ENCODE measurements at places on chromosomes 5 and 9.

DNA sequence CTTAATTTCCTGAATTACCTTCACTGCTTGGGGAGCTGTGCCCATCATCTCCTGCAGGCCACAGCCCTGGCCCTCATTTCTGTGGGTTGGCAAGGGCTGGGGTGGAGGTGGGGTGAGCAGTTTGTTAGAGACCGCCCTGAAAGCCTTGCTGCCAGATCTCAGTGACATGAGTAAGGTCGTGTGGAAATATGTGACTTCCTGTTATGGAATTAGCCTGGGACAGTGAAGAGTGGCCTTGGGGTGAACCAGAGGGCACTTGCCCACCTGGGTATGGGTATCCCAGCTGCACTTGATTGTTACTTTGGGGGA, 2.5 kb upstream of the HNRNPAB start:
- DNase-seq, result no peak

- DNase-seq, result no peak
Measured at GRCh38 chr5:169333518-169333917, 32.6 kb upstream of the SLIT3 start.

DNA sequence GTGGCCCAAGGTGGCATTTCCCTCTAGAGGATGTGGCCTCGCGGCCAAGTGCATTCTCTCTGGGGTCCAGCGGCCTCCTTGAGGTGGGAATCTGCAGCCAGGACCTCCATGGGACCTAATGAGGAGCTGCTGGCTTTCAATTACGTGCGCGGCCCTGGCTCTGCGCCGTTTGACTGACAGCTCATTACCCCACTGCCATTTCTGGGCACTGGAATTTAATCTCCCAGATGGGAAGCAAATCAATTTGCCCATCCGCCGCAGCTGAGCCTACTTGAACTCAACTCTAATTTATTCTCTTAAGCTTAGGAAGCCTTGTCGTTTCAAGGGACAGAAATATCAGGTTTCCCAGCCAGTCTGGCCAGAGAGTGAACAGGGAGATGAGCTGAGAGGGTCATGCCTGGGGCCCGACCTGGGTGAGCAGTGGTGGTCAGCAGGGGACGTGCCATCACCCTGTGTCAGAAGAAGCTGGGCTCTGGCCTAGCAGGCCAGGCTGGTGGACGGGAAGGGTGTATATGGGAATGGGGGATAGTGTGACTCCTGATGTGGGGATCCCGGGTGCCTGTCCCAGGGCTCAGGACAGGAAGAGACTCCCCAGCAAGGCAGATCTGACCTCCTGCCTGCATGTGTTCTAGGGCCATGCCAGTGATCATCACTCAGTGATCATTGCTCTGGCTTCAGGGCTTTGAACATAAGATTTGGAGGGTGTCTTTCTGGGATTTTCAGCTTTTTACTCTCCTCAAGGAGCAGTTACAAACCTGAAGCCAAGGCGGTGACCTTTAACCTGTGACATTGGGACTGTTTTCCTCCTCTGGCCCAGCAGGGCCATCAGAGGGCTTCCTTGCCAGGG, 69.7 kb downstream of the MACROH2A1 start:
- no peak for DNase-seq

DNA sequence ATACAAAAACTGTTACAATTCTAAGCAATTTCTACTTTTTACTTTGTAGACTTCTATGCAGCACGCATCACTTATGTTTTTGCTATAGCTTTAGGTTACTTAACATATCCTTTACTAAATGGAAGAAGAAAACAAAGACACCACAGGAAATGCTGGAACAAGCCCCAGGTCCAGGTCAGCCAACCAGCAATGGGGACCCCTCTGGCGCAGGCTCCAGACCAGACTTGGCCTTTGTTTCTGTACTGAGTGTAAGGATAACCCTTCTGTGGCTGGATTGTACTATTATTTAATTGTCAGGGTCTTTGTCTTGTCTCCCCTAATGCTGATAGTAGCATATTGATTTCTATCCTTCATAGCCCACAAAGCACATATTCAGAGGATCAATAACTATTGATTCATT, 4.2 kb downstream of the SEMA4D start:
- DNase-seq, result no peak

DNA sequence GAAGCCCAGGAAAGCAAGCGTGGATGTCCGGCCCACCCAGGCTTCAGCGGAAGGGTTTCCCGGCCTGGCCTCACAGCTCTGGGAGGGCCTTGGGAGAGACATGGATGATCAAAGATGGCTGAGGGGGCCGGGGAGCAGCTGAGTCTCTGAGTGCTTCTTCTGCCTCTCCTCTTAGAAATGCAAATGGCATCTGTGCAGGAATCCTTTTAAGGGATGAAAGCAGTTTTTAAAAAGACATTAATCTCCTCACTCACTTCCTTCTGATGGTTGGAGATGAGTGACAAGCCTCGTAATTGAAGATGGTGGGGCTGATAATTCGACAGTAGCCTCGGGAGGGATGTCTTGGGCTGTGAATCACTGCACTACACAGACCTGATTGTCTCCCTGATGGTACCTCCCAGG, 24.3 kb upstream of the PITX1 start:
- DNase-seq, result no peak

- no peak for DNase-seq
Measured at GRCh38 chr5:172399336-172399735, 55.0 kb downstream of the SH3PXD2B start.

DNA sequence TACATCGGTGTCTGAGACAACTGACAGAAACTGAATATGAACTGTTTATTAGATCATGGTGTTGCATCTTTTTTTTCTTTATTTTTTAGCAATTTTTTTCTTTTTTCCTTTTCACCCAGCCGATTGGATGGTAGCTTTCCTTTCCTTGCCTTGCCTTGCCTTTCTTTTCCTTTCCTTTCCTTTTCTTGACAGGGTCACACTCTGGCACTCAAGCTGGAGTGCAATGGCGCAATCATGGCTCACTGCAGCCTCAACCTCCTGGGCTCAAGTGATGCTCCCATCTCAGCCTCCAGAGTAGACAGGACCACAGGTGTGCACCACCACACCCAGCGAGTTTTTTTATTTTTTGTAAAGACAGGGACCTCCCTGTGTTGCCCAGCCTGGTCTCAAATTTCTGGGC, 2.8 kb downstream of the PDE6A start:
- DNase-seq, result no peak

DNA sequence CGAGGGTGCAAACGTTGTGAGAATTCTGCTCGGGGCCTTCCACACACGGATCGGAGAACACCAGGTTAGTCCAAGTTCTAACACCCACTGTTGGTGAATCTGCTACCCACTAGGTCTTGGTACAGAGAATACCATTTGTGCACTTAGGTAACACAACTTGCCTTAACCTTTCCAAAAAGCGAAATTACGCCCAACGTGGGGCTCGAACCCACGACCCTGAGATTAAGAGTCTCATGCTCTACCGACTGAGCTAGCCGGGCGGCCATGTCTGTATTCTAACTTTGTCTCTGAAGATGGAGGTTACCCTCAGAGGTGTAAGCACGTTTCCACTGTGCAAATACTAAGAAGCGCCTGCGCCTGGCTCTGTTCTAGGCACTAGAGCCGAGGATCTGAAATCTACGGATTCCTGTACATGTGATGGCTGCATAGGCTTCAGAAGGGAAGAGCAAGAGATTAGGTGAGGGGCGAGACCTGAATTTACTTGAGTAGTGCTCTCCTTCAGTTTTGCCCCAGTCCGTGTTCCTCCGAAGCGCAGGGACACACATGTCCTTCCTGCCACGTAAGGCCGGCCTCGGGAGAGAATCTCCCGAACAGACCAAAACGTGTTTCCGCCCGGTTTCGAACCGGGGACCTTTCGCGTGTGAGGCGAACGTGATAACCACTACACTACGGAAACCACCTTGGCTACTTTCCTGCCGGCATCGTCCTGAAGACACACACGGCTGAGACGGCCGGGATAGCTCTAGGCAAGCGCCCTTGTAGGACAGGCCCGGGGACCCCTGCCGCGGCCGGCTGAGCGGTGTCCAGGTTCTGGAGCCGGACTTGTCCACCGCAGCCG, 1.1 kb upstream of the TRIM41 start:
- peak; percentile 99 for DNase-seq

DNA sequence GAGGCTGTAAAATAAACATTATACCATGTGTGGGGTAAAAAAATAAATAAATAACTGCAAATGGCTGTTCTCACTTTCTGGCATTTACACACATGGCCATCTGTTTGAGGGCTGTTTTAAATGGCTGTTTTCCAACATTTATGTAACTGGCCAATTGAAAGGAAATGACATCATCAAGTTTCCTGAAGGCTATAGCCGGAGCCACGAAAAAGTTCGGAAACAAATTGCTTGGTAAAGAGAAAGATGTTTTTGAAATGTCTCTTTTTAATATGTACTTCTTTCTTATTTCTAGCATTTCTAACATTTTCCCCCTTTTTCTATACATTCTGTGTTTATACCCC, 95.4 kb upstream of the DAB2 start:
- no peak for DNase-seq

GRCh38 chr5:27963050-27963783, 924.8 kb upstream of the CDH9 start:
- no peak for DNase-seq

- no peak for DNase-seq
Measured at GRCh38 chr5:115541611-115542010, 3.0 kb downstream of the FEM1C start.

DNA sequence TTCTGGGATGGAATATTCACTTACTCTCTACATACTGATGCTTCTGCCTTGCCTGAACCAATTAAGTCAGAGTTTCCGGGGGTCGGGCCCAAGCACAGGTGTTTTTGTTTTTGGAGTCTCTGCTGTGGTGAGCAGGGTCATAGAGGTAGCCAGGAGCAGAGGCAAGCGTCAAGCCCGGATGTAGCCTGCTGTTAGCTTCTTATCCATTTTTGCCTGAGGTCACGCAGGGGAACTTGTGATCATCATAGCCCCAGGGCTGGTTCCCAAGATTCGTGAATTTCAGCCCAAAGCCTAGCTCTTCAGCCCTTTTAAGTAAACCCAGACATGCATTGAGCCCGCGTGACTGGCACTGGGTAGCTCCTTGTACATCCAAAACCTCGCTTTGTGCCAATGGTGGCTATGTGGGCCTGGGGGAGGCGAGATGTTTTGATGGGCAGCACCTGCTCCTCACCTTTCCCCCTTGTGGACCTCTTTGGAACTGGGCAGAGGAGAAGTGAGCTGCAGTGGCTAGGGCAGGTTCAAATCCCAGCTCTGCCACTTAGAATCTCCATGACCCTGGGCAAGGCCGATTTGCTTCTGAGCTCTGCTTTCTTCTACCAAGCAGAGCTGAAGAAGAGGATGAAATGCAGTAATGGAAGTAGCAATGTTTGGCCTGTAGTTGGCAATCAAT, 33.7 kb downstream of the FGF18 start:
- DNase-seq, result no peak

GRCh38 chr5:40932766-40933165, 23.5 kb downstream of the C7 start:
- DNase-seq, result no peak

DNA sequence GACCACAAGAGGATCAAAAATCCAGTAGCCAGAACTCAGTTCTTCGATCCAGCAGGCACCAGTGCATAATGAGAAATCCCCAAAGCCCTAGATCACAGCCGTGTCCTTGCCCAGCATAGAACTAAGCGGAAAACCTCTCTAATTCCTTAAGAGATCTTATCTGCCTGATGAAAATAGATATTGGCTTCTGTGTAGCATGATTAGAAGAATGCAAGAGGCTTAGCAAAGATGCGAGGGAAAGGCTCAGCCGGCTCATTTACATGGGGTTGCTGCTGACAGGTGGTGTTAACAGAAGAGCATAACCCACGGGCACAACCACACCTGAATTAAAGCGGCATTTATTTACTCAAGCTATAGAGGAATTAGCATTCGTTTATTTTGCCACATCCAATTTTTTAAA, 400.0 kb upstream of the ADAMTS16 start:
- no peak for DNase-seq

DNA sequence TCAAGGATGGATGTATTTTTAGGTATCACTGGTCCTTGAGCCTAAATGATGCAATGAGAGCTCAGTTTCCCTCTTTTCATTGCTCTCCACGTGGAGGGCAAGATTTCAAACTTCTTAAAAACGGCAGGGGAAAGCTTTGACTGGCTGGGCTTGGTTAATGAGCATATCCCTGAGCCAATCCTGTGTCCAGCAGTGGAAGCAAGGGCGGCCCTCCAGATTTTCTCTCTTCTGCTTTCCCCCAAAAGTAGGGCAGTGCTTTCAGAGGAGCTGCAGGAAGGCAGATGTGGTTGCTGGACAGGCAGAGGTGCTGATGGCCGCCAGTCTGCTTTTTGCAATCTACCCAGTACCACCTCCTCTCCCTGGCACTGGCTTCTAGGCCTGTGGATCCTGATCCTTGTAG, 30.0 kb upstream of the TBC1D2 start:
- no peak for DNase-seq

- no peak for DNase-seq
Measured at GRCh38 chr9:120395376-120395775, 184.6 kb downstream of the CDK5RAP2 start.

- DNase-seq, result no peak
Measured at GRCh38 chr9:76905791-76906646, at the start of gene PRUNE2. PRUNE2 (minus strand) TSS chr9:76906114; CDS start chr9:76905963, 151 bp downstream.

GRCh38 chr9:129164246-129164930, 13.7 kb downstream of the IER5L start:
- DNase-seq, result no peak

DNA sequence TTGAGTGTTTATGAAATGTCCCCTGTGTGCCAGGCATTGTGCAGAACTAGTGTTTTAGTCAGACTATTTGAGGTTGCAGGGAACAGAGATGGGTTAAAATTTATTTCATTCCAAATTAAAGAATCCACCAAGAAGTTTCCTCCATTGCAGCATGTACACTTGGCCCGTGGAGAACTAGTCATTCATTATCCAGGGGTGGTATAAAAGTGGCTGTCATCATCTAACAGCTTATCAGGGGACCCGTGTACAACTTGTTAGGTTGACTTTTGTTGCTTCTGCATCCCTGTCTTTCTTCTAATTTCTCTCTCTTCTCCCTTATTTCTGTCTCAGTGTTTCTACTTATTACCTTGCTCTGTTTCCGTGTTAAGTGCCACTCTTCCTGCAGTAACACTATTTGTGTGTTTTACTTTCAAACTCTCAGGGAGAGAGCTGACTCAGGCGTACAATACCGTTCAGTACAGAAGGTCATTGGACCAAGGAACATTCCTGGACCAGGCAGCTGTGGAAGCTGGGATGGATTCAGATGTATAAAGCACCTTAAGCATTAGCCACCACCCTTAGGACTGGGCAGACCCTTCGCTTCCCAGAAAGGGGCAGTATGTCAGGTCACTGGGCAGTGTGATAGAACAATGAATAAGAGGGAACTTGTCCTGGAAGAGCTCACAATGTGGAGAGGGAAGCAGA, 36.1 kb downstream of the MAP3K1 start:
- no peak for DNase-seq

- DNase-seq, result no peak
Measured at GRCh38 chr9:2116073-2116472, 100.9 kb downstream of the SMARCA2 start.

DNA sequence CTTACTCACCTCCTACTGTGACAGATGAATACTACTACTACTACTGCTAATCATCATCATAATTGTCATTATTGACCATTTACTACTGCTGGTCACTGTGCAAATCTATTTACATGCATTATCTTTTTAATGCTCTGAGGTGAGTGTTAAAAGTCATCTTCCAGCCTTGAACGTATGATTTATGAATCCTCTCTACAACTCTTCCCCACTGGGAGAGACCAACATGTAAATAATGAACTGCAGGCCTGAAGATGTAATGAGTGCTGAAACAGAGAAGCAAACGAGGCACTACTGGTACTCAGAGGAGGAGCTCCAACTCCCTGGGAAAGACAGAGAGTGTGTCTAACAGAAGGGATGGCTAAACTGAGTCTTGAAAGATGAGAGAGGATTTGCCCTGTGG, 95.4 kb downstream of the JAKMIP2 start:
- no peak for DNase-seq

- DNase-seq, result no peak
Measured at GRCh38 chr5:35202319-35203111, 27.8 kb downstream of the PRLR start.

- no peak for DNase-seq
Measured at GRCh38 chr5:58447226-58447625, 12.7 kb downstream of the PLK2 start.

All from stimulated activated CD8-positive, alpha-beta memory T cell treated with anti-CD3 and anti-CD28 coated beads, Interleukin-7, amount 100 ng/mL, for 24 hours (primary cell).